ENCODE measurements at places on chromosomes 2 and 18.

DNA sequence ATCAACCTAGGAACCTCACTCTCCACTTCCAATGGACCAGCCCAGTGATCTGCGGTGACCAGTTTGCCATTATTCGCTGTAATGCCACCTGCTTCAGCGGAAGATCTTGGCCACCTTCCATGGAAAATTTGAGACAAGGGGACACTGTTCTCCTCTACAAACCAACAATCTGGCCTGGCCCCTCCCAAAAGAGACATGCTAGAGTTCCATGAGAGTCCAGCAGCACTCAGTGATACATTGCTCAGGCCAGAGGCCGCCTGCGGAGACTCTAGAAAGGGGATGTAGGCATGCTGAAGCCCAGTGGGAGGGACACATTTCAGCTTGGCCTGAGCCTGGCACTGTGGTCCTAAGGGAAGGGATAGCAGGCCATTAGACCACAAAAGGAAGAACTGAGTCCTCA, 58.3 kb downstream of the COL6A3 start:
- DNase-seq = no peak

DNA sequence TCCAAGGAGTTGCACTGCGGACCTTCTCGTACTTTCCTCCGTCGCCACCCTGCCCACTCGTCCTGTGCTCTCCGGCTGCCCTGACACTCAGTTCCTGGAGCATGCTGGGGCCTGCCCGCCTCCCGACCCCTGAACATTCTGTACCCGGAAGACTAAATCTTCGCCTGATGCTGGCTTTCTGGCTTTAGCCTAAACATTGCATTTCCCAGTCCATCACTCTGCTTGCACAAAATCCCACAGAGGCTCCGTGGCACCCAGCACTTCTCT, 550 bp upstream of the SFXN5 start:
- no peak for DNase-seq

DNA sequence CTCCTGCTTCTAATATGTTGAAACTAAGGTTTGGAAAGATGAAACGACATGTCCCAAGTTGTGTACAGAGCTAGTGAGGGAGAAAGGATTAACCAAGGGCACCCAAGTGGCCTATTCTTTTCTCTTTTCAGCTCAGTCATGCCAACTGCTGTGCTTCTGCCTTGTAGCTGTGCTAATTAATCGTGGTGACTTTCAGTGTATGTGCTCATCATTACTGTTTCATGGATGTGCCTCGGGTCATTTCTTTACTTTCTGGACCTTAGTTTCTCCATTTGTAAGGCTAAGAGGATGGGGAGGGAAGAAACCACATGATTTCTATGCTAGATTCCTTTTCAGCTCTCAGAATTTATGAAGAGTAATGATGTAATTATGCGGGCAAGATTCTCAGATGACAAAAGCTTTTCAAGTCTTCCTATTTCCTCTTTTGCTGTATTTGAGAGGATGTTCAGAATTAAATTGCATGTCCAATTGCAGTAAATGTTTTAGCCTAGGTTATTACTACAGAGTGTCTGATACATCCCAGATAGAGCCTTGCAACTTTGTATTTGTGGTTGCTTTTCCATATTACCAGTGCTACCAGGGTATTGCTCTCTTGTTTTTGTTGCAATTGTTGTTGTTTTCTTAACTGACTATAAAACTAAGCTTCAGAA, 621.2 kb downstream of the CNTNAP5 start:
- no peak for DNase-seq

GRCh38 chr18:72375618-72376017, 168.5 kb downstream of the CBLN2 start:
- DNase-seq = no peak

DNA sequence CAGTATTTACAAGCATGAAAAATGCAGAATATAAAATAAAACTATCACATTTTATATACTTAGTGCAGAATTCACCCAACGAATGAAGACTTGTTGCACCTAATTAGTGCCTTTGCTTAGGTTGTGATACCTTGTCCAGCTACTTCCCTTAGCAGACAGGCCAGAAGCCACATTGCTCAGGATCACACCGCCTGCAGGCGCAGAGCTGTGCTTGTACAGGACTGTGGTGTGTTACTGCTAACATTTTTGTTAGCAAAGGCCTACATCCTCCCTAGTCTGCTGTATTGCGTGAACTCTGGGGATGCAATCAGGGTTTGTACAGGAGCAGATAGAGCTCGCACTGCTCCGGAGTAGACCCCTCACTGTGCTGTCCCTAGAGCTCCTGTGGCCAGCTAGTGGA, 336.9 kb downstream of the CBLN2 start:
- no peak for DNase-seq

DNA sequence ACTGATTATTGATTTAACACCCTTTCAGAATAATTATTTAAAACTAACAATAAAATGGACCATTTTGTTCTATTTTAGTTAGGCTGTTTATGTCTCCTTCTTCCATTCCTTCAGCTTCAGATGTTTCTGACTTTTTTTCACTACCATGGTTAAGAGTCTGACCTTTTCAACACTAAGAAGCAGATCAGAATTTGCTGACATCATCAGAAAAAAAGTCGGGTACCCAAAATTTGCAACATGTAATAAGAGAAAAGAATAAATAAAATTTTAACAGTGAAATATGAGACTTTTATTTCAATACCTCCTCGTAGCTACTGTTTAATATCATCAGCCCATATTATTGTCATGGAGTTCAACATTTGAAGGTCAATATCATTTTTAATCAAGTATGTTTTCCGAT, 1158.3 kb downstream of the RPIA start:
- DNase-seq = no peak

DNA sequence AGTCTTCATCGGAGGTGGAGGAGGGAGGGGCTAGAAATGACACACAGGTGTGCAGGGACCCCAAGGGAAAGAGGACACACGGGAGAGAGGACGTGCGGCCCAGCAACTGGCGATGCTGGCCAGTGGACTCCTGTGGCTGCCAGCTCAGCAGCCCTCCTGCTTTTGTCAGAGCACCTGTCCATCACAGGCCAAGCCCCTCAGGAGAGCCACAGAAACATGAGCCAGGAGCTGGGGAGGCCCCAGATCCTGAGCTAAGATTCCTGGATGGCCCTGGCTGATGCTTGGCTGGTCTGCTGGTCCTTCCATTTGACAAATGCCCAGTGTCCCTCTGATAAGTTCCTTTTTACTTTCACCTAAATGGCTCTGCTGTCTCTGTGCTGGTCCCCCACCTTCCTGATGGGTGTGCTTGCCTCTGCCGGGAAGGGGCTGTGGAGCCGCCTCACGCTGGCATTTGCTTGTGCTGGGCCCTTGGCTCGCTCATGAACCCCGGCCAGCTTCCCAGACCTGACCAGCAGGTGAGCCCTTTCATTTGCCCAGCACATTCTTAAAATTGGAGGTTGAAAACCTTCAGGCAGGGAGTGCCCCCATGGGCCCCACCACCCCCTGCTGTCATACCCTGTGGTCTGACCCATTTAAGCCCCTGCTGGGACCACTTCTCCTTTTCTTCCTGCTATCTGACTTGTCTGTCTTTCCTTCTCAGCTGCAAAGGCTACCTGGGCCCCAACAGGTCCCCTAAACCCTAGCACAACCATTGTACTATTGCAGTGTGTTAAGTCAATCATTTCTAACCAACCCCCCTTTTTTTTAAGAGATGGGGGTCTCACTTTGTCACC, 37.3 kb downstream of the CYP27C1 start:
- DNase-seq = peak; percentile 52

- peak; percentile 86 for DNase-seq
Measured at GRCh38 chr2:41966920-41967319, 80.9 kb upstream of the PKDCC start.

DNA sequence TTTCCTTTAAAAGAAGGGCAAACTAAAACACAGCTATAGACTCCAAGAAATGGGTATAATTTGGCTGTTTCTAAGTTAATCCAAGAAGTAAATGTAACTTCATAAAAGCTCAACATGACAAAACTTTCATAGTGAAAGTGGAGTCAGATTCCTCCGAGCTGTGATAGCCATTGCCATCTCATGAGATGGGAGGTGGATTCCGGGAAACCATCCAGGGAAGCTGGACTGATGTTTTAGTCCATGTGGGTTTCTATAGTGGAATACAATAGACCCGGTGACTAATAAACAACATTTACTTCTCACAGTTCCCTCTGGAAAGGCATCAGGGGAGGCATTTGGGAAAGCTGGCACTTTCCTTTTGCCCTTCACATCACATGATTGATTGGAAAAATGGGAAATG, 10.0 kb upstream of the LAPTM4A start:
- DNase-seq = no peak

GRCh38 chr2:31770741-31771140, 190.0 kb upstream of the SRD5A2 start:
- no peak for DNase-seq

GRCh38 chr2:24613154-24613814, 122.2 kb downstream of the NCOA1 start:
- no peak for DNase-seq

GRCh38 chr2:43058726-43059110, 167.7 kb downstream of the ZFP36L2 start:
- no peak for DNase-seq

- DNase-seq = no peak
Measured at GRCh38 chr18:55605733-55606338, 17.8 kb upstream of the TCF4 start.

- DNase-seq = peak; percentile 56
Measured at GRCh38 chr18:67520351-67520921, 3.9 kb upstream of the DSEL start.

DNA sequence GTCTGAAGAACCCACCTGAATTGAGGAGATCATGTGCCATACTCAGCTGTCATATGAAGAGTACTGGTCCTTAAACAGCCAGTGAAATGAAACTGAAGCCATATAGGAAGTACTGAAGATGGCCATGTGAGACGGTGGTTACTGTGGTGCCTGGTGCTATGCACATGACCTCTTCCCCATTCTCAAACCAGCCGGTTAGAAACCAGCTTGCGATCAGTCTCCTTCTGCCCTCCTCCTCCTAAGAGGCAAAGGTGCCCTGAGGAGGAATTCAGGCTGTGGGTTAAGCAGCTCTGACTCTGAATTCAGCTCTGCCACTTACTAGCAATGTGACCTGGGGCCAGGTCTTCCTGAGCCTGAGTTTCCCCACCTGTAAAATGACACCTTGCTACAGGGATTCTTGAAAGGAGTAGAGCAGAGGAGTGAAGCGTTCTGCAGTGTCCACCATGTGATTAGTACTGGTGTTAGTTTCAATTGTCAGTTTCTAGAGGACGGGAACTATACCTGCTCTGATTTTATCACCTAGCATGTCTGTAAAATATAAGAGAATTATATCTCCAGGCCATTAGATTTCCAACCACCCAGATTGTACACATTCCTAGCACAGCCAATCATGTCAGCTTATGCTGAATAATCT, 5.1 kb downstream of the FECH start:
- no peak for DNase-seq

GRCh38 chr2:163455815-163456214, 280.0 kb downstream of the FIGN start:
- DNase-seq = no peak

DNA sequence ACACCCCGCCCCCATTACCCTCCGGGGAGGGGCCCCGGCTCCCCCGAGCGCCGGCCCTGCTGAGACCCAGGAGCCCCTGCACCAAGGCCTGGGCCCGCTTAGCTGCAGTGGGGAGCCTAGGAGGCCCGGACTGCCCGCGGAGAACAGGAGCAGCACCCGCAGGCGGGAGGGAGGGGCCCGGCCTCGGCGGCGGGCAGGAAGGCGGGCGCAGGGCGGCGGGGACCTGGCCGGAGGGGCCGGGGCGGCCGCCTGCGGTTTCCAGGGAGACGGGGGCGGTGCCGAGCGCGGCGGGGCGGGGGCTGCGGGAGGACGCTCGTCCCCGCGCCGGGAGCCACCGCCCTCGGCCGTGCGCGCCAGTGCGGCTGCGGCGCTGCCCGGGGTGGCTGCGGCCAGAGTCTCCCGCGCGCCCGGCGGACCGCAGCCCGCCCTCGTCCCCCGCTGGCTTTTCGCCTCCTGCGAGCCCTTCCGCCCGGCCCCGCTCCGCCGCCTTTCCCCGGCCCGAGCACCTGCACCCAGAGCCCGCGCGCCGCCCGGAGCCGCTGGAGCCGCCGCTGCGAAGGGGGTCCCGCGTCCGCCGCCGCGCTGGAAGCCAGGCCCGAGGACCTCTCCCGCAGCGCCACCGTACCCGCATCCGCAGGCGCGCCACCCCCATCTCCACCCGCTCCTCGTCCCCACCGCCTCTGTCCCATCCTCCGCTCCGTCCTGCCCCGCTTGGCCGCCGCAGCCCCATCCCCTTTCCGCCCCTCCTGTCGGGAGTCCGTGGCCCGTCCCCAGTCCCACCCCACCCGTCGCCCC, 17.2 kb downstream of the GPC1 start:
- DNase-seq = no peak

GRCh38 chr2:203461746-203462145, 73.4 kb downstream of the RAPH1 start:
- no peak for DNase-seq

GRCh38 chr18:75823471-75823870, 396.0 kb upstream of the SMIM21 start:
- DNase-seq = no peak

DNA sequence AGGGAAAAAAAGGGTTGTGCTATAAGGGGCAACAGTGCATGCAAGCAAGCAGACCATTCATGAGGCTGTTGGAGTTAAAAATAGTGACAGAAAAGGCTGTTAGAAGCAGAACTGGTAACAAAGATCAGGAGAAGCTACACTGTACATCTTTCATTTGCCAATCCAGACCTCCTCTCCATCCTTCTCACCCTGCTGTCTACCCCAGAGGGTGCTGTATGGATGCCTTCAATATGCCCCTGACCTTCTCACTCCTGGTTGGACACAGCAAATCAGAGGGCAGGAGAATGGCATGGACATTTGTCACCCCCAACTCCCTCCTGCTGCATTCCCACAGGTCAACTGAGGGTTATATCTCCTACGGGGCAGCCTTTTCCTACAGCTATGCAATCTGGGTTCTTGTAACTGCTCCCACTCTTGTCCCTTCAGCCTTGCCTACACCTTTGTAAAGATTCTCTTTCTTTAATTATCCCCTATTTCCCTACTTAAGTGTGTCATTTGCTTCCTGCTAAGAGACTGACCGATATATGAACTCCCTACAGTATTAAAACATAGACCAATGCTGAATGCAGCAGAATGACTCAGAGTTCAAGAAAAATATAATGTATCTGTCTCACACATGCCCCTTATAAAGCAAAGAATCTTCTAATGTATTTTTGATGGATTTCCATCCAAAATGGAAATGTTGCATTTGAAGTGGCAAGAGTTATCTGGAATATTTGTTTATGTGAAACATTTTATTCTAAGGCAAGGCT, 169.2 kb upstream of the NCKAP5 start:
- DNase-seq = no peak

DNA sequence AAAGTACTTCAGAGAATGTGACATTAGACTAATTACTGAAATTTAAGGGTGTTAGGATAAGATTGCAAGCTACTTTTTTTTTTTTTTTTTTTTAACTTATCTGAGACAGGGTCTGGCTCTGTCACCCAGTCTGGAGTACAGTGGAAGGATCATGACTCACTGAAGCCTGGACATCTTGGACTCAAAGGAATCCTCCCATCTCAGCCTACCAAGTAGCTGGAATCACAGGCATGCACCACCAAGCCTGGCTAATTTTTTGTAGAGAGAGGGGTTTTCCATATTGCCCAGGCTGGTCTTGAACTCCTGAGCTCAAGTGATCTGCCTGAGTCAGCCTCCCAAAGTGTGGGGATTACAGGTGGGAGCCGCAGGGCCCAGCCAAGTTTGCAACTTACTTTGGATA, 1246.0 kb upstream of the ZEB2 start:
- no peak for DNase-seq
